ENCODE measurements at places on chromosomes 5 and 9.

GRCh38 chr9:126159430-126160060 is 167.1 kb upstream of the MVB12B start:
- DNase-seq = no peak

DNA sequence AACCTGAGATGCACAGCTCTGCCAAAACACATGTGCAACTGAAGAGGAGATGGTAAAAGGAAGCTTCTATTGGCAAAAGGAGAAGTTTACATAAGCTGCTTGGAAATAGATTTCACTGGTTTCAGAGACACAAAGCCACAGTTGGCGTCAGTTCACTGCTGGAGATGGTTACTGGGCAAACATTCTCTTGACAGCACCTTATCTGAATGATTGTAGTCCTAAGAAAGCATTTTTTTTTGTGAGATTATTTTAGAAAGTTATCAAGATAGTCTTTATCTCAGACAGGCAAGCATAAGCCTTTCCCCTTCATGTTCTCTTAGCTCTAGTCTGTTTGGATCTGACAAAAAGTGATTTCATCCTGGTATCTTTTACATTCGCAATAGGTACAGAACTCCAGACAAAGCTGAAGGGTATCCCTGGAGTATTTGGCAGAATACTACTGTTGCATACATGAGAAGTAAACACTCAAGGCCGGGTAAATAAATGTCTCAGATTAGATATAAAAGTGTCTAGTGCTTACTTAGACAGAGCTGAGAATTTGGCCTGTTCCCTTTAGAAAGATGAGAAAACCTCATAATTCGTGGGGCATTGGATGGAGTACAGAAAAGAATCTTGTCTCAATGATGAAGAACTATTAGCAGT is 1668.0 kb upstream of the NUDT12 start:
- DNase-seq = no peak

DNA sequence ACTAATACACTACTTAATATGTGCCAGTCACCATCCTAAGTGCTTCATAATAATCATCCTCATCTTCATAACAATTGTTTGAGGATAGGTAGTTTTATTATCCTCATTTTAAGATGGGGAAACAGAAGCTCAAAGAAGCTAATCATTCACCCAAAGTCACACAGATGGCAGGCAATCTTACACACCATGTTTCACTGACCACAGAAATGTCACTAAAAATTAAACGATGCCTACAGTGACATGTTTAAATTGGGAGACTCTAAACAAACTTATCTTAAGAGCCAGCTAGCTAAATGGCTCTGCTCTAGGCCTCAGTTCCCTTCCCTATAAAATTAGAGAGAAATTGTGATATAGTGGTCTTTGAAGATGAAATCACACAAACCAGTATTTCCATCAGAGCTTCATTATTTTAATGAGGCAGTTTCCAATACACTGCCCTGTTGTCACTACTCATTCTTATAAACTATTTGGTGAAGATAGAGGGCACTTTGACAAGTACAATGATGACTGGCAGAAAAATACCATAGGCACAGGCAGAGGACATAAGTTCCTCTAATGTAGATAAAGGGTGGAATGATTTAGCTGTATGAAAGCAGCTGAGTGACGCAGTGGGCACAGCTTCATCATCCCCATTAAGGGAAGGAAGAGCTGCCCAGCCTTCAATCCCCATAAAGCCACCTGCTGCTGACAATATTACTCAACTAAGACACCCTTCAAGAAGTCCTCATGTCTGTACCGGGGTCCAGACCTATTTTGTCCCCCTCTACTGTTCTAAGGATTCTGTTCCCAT is 224.1 kb downstream of the ACTL7B start:
- DNase-seq = no peak

- DNase-seq = no peak
These were observed 526.7 kb downstream of the PDE4D start for GRCh38 chr5:59366784-59367183.

DNA sequence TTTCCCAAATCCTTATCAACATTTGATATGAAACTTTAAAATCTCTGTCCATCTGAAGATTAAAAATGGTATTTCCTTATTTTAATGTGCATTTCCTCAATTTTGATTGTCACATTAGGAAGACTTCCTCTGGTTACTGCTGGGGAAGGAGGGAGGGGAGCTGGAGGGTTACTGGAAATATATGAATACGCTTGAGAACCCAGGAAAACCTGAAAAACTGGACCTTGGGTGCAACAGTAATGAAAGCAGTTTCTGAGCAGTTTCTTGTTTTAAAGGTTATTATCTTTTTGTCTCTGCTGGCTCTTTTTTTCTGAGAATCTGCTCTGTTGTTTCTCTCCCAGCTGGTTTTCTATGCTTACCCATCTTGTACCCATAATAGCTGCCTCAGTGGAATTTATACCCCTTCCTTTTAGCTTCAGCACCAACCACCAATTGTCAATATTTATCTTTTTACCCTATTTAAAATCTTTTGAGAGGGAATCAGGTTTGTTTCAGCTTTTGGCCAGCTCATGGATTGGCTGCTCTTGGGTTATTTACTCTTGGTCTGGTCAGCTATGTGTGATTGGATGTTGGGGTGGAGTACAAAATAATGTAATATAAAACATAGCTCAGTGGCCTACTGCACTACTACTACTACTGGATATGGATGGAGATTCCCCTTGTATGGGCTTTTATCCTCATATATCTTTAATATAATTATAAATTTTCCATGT is 67.4 kb downstream of the UNC13B start:
- DNase-seq = no peak

- no peak for DNase-seq
These were observed 134.6 kb downstream of the EDIL3 start for GRCh38 chr5:84249918-84250630.

DNA sequence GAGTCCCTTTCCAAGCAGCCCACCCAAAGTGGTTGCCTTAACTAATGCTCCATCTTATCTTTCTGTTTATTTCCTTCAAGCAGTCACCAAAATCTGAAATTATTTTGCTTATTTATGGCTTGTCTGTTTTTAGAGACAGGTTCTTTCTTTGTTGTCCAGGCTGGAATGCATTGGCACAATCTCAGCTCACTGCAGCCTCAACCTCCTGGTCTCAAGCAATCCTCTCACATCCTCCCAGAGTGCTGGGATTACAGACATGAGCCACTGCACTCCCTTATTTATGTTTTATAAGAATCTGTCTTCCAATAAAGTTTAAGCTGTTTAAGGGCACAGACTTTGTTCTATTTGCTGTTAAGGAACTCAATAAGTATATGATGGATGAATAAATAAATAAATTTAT is 133.7 kb downstream of the GABRB2 start:
- DNase-seq = no peak

DNA sequence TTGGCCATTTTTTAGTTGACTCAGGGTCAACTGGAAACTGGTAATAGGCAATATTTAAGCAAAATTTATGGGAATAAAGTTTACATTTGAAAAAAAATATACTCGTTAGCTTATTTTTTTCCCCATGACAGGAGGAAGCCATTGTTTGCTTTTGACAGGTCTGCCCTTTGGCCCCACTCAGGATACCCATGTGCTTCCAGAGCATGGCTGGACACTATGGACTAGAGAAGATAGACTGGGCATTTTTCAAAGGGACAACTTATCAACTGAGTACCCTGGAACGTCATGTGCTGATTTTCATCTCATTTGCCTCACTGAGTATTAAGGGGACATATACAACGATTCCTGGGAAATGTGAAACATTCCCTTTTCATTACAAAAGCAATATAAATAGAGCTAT is 83.1 kb upstream of the SMIM32 start:
- no peak for DNase-seq

GRCh38 chr9:112719241-112719691 is 1.3 kb upstream of the INIP start:
- DNase-seq = no peak

- DNase-seq = no peak
These were observed 10.3 kb upstream of the GPBP1 start for GRCh38 chr5:57163553-57164006.

DNA sequence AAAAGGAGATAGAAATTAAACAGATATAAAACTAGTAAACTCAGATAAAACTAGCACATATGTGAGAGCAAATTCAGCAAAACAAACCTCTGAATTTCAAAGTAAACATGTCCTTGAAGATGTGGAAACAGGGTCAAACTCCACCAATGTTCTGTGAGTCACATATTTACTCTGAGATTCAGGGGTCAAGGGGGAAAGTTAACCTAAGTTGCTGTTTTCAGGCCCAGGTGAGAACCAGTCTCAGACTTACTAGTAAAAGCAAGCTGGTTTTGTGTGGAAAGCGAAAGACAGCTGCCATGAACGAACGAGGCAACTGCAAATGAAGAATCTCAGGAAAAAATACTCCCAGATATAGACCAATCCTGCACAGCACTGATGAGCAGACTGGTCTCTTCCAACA is 29.0 kb downstream of the PSMB7 start:
- no peak for DNase-seq

- DNase-seq = no peak
These were observed 13.7 kb upstream of the TRIM32 start for GRCh38 chr9:116673375-116673774.

- no peak for DNase-seq
These were observed 67.1 kb upstream of the CDK20 start for GRCh38 chr9:88041447-88041846.

DNA sequence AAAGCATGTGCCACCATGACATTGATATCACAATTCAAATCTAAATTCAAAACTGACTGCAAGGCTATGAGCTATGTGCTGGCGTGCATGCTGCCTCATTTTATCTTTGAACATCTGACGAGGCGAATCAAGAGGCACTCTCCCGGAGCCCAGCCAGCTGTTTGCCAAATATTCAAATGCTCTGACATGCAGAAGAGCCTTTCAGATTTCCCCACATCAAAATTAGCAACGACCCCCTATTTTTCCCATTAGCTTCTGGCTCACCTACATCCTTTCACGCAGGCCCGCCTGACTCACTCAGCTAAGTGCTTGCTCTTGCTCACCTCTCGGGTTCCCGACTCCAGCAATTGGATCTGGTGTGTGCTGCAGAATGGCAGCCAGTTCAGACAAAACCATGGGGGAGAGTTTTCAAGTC is 159.0 kb downstream of the NR2F1-AS1 start:
- no peak for DNase-seq

DNA sequence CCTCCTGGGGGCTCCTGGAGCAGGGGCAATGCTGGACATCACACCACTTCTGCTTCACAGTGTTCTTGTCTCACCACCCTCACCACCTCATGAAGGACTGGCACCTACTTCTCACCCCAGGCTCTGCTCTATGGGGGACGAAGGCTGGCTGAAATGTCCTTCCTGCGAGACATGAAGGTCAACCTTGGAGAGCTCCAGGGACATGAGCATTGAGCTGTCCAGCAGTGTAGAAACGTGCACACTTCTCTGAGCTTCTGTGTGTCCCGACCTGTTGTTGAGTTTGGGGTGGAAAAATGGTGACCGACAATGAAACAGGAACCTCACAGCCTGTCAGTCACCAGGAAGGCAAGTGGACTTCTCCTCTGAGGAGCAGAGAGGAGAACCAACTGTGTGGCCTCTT is 68.6 kb upstream of the ADAMTS16 start:
- DNase-seq = no peak

DNA sequence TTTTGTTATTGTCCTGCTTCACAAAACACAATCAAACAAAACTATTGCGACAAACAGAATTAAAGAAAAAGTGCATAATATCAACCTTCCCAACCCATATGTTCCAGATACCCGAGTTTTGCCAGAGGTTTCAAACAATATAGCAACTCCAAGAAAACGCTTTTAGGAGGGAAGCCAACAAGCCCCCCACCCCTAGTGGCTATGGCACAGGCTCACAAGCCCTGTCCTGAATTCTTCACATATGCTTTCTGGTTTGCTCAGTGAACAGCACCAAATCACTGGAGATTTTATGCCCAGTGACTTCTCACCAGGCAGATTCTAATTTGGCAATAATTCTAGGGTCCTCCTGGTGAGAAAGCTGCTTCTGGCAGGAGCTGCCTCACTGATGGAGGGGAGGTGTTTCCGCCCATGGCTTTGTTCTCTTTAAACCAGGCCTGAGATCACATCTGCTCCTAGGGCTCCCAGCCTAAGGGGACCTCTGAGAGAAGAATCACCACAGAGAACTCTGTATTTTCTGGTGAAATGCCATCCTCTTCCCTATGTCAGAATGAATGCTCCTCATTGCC is 1982.4 kb downstream of the EFNA5 start:
- DNase-seq = no peak

DNA sequence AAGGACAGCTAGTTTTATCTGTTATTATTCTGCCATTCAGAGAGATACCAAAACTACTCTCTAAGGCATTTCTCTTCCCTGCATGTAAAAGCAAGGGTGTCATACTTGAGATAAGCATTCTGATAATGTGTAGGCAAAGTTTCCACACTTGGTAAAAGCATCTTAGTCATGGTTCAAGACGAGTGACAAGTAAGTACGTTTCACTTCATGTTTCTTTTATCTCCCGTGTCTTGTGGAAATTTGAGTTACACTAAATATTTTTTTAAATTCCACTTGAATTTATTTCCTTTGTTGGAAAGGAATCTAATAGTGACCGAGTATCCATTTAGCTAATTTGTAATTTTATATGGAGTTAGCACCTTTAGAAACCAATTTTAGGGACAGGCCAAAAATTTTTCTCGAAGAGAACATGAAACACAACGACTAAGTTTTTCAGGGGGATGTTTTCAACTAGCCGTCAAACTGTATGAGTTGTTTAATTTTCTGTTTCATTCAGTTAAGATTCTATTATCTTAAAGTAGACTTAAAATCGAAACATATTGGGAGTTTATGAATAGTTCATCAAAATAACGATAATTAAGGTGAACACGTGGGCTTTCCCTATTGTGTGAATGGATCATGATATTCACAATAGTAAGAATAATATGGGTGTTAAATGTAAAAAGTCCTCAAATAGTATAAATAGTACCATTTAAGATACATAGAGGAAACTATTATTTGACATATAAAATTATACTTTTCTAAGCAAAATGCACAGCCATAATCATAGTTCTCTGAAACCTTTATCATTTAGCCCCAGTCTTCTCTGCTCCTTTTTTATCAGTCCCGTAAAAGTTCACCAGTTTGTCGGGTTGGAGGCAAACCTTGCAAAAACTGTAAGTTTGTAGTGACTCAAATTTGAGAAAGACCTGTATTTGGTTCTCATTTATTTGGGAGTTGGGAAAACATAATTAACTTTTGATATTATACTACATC is 1.6 kb downstream of the RFESD start:
- no peak for DNase-seq
